EH (cell line): ENCODE measurements at places on chromosomes 12 and 14.

DNA sequence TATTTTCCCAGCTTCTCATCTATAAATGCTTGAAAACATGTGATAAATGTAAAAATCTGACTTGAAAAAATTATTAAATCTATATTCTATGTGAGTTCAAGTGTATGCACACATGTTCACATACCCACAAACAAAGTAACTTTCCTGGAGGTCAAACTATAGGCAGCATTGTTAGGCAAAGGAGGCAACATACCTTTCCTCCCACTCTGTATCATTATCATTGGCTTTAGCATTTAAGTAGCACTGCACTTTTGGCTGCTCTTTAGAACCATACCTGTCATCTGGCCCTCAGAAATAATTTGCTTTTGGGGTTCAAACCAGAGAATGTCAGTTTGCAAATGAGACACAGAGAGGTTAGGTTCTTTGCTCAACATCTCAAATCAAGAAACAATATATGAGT is 102.4 kb upstream of the CCDC196 start:
- no peak for DNase-seq

GRCh38 chr12:65495233-65495632 is 216.8 kb downstream of the MSRB3 start:
- DNase-seq, result peak; percentile 90

DNA sequence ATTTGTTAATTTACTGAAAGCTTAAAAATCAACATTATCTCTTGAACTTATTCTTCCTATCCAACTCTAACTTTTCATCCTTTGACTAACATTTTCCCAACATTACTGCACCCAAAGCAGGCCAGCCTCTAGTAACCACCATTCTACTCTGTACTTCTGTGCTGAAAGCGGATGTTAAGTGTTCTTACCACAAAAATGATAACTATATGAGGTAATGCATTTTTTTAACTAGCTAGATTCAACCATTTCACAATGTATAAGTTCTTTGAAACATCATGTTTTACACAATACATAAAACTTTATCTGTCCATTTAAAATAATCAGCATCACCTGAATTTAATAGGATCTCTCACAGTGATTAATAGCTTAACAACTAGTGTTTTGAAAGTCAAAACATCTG is 468.5 kb upstream of the MGAT4C start:
- DNase-seq, result peak; percentile 76

DNA sequence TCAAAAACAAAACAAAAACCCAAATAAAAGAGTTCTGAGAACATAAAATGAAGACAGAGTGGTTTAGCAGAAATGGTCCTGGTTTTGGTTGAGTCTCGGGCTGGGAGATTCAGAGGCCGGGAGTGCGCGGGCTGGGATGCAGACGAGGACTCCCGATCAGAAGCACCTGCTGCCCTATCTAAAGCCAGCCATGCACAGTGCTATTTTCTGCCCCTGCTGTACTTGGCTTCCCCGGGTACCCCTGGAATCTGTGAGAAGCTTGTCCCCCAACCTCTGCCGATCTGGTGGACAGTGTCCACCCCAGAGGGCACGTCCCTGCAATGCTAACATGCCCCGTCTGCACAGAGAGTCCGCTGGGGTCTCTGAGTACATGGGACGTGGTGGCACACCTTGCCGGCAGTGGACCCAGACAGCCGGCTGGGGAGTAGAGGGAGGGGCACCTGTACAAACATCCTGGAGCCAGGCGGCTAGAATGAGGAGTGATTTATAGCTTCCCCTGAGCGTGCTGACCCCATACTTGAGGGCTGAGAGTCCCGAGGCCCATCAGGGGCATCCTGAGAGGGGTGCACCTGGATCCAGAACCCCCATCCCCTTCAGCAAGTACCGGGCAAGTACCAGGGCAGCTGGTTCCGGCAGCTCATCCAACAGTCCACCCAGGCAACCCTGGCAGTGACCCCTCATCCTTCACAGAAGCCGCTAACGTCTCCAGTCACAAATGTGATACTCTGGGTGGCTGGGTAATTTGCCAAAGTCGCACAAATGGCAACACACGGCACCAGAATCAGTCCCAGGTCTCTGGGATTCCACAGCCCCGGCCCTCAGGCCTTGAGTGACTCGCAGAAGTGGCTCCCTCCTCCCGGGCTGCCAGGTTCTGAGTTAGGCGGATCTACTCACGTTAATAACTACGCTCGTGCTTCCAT is 37.1 kb downstream of the CHGA start:
- no peak for DNase-seq

DNA sequence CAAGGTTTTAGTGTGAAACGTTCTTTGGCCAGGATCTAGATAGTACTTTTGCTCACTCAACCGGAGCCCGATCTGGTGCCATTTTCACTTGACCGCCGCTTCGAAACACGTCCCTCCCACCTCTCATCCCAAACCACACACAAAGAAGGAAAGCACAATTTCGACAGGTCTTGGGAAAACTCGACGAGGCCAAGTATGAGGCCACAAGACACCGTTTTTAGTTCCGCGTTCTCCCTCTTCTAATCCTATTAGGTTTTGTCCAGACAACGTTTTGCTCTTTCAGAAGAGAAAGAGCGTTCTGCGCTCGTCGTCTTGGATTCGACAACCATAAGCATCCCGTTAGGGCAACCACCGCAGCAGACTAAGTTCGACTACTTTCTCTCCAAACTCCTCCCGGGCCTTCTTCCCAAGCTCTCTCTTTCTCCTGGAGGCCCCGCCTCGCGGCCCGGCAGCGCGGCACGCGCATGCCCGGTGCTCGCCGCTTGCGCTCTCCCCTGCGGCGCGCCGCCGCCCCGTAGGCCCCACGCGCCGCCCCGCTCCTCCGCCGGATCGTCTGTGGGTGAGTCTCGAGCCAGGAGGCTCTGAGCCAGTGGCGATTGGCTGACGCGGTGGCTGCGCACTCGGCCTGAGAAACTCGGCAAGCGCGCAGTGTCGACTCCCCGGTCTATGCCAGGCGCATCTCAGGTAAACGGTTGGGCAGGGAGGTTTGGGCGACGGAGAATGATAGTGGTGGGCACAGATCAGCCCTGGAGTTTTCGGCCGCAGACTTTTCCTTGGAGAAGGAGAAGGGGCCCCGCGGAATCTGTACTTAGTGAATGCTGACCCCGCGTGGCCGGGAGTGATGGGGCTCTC is at the start of gene MIPOL1:
Gene MIPOL1, plus strand, starts transcription at position 517 of the 852 bp plus-strand sequence. CDS start 49,952 bp downstream, outside the sequence.
- peak; percentile 90 for DNase-seq

- DNase-seq, result no peak
Observed at GRCh38 chr12:62859321-62859737, 75.6 kb downstream of the PPM1H start.

GRCh38 chr12:105970885-105971284 is 167.9 kb downstream of the NUAK1 start:
- DNase-seq, result no peak

GRCh38 chr14:36313898-36314297 is 6.5 kb downstream of the MBIP start:
- no peak for DNase-seq

DNA sequence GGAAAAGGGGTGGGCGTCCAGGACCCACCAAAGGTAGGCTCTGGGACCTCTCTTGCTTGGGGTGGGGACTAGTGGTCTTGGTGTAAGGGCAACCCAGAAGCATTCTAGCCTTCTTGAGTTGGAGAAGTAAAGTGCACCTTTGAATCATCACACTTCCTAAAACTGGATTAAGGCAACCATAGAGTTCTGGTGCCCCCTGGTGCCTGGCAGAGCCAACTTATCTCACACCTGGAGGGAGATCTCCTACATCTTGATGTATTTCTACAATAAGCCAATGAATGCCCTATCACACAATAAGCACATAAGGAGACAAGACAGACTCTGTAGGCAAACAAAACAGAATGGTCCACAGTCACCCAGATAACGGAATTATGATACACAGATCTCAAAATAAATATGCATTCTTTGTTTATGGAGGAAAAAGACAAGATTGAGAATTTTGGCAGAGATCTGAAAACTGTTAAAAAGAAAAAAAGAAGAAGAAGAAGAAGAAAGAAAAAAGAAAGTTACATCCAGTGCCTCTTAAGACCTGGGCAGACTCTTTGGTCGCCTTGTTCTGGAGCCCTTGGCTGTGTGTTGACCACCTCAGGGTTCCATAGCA is 95.9 kb upstream of the PPP2R5C start:
- DNase-seq, result peak; percentile 46

- no peak for DNase-seq
Observed at GRCh38 chr14:67853715-67854114, 34.1 kb downstream of the RAD51B start.

- DNase-seq, result no peak
Observed at GRCh38 chr14:58639198-58639565, 1.4 kb downstream of the DACT1 start.

GRCh38 chr12:3010214-3010930 is 51.2 kb downstream of the TEAD4 start:
- DNase-seq, result no peak

DNA sequence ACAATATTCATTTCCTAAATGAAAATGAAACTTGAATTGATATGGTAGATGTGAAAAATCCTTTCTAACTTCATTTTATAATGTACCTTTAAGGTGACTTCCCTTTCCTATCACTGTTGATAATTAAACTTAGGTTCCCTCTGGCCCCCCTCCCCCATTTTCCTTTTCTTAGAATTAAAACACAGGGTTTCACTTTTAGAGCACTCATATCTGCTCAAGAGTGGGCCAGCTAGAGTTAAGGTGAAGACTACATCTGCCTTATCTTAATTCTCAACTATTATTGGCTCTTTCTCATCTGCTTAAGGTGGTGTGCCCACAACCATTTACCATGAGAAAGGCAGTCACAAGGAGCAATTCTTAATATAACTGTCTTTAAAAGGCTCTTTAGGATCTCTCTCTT is 49.7 kb downstream of the LIN52 start:
- DNase-seq, result no peak
